LHCN-M2 (cell line): ENCODE measurements at places on chromosomes 2 and 18. TPM values are rescaled to one million over a fixed set of nuclear protein-coding genes. Genes with fewer than 3 reads are reported as not detected.

CFAP65 gene
- total RNA-seq, result under 0.01 TPM in 1 of 2 replicates, not detected in the other

KLHL30 gene
- total RNA-seq, result 0.96 and 2.1 TPM in 2 replicates

KLHL41 gene
- 32.3 and 91.1 TPM in 2 replicates for total RNA-seq

ZBTB7C gene
- total RNA-seq, result 0.06 and 0.17 TPM in 2 replicates

ABCB11 gene
- total RNA-seq, result not detected in 2 replicates

PRSS56 gene
- total RNA-seq, result 0.40 and 0.71 TPM in 2 replicates

NEU4 gene
- not detected in 2 replicates for total RNA-seq

LINC00305 gene
- total RNA-seq, result not detected in 2 replicates

SLC23A3 gene
- total RNA-seq, result 0.06 TPM in 1 of 2 replicates, not detected in the other

CCDC121 gene
- 2.2 and 2.9 TPM in 2 replicates for total RNA-seq

POU3F3 gene
- not detected in 2 replicates for total RNA-seq

GRHL1 gene
- 0.40 and 0.90 TPM in 2 replicates for total RNA-seq
